Kidney glomerular epithelial cell (primary cell): ENCODE measurements at places on chromosomes 1 and 21.

DNA sequence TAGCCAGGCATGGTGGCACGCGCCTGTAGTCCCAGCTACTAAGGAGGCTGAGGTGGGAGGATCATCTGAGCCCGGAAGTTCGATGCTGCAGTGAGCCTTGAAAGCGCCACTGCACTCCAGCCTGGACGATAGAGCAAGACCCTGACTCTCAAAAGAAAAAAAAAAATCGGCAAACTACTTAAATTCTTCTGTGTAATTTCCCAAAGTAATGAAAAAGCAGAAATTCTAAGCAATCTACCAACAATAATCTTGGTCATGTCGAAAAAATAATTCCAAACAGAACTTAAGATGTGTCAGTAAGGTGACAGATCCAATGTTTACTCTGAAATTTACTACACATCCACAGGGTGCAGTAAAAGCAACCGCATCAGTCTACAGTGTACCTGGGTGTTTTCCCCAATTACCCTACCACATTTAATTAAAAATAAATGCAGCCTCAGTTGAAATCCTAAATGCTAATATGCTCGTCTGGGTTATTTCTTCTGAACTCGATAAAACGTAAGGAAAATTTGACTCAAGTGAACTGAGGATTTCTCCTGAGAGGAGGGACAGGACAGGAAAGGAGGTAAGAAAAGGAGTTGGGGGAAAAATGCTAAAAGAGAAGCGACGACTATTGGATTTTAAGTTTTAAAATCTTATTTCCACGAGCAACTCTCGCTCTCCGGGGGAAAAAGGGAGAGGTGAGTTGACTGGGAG, 801 bp downstream of the EPRS1 start:
- no peak for DNase-seq

DNA sequence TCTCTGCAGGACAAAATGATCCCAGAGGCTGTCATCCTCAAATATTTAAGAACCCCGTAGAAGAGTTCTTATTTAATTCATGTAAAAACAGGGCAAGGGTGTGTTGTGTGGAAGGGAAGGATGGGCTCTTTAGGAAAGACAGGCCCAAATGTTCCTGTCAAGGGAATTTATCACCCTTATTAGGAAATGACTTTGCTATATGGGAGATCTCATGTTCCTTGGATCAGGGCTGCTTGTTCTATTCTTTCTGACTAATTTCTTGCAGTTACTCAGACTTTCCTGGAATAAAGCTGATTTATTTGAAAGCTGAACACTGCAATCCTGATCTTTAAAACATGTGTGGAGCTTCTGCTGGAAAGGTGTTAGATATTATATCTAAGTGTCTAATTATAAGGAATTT, 72.8 kb downstream of the SELENOF start:
- DNase-seq = no peak

DNA sequence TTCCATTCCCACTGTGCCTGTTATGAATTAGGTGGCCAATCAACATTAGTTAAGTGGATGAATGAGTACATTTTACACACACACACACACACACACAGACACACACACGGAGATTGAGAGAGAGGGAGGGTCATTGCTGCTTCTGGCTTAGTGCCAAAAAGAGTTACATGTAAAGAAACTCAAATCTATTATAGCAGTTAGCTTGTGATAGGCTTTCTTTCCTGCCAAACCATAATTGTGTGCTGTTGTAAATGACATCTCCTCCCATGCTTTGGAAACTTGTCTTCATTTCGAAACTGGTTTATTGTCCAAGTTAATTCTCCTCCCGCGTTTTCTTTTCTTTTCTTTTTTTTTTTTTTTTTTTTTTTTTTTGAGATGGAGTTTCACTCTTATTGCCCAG, 1.4 kb upstream of the MT1HL1 start:
- no peak for DNase-seq

DNA sequence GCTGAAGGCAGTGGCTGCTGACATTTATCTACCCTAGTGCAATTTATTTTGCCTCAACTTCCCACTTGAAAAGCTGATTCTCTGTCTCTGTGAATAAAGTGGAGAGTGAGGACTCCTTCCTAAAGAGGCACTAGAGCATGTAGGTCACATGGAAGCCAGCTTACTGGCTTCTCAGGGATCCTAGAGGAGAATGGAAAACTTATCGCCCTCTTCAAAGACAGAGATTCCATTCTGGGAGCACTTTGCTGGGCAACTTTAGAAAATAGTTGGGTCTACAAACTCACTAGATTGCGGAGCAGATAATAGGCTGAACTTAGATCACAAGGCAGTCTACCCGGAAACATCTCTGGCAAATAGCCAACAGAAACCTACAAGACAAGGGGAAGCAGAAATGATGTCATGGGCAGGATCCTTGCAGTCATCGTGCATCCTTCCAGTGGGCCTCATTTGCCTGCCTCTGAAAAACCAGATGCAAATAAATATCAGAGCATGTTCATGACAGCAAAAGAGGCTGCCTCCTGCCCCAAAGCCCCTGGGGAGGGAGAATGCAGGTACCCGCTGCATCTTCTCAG, 104.8 kb upstream of the BARHL2 start:
- DNase-seq = no peak

- DNase-seq = no peak
Observed at GRCh38 chr1:23483321-23484252, at the start of gene ASAP3. Gene ASAP3, minus strand, starts transcription at chr1:23484179. Its CDS starts 46 bp downstream, at chr1:23484133.

DNA sequence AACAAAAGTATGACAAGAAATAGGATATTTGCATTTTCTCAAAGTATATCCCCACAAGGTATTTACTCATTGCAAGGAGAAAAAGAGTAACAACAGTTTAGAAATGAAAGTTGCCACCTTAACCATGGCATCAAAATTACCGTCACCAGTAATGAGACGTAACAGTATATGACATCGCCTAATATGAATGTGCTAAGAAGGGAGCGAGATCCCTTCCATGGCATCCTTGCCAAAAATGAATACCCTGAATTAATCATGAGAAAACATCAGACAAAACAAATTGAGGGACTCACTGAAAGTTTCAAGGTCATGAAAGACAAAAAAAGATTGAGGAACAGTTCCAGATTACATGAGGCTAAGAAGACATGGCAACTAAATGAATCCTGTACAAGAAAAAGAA, 78.9 kb upstream of the MROH9 start:
- no peak for DNase-seq

DNA sequence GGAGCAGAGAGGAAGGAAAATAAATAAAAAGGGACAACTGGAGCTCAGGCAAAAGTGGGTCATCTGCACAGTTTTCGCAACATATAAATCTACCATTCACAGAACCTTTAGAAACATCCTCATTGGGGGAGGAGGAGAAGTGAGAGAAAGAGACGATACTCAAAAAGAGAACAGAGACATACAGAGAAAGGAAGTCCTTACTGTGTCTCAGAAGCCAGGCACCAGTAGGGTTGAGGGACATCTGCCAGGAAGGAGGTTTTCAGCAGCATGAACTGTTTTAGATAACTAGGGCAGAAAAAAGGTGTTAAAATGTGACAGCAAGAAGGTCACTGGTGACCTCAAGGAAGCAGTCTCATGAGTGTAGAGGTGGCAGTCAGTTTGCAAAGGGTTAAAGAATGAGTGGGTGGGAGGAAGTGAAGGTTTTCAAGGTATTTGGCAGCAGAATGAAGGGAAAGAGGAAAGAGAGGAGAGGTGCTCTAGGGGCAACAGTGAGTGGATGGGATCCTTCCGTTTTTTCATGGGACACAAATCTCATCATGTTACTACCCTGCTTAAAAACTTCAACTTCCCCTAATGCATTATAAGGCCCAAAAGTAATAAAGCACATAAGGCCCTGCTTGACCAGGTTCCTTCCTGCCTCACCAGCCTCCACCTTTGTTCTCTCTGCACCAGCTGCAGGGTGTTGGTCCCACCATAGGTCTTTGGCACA, 9.5 kb downstream of the JAK1 start:
- no peak for DNase-seq

DNA sequence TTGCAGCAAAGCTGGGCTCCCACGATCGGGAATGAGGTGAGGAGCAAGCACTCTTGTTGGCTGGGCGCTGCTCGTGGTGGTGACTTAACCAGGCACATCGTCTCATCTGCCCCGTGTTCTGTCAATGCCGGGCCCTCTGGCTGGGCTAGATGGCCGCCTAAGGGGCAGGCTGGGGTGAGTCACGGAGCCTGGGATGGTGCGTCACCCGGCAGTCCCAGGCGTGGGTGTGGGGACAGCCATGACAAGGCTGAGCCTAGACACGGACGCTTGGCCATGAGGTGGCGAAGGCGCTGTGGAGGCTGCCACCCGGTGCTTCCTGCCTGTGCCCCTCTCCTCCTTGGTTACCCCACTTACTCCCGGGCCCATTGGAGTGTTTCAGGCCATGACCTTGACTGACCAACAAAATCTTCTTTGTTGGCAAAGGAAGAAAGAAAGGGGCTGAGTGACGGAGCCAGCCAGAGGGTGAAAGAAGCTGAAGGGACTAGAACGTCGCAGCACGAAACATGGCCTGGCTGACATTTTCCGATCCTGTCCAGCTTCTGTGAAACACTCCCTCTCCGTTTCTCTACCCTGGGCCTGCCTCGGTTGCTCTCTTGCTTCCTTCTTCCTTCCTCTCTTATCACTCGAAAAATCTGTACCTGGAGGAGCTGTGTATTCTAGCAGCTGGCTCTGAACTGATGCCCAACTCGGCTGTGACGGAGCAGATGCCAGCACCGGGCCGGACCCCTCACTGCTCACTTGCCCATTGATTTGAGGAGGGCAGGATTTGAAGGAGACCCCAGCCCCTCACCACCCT, 596 bp downstream of the CD247 start:
- no peak for DNase-seq

DNA sequence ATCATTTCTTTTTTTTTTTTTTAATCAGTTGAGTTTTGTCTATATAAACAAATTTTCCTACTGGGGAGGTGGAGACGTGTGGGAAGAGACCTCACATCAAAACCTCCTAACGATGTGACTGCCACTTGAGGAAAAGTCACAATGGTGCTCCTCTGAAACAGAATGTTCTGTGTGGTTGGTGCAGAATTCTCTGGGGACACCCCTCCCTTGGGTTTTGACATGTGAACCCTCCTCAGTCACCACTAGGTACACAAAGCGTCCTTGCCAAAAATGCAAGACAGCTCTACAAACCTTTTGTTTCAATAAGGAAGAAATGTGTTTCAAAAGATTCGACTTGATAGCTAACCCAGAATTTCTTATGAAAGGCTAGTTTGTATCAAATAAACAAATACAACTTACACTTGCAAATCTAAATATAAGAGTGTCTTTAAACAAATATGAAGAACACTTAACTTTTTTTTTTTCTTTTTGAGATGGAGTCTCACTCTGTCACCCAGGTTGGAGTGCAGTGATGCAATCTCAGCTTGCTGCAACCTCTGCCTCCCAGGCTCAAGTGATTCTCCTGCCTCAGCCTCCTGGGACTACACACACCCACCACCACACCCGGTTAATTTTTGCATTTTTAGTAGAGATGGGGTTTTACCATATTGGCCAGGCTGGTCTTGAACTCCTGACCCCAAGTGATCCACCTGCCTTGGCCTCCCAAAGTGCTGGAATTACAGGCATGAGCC, 9.3 kb downstream of the SLC25A24 start:
- DNase-seq = no peak
